ENCODE measurements at places on chromosomes 16 and 17.

- DNase-seq = no peak
Observed at GRCh38 chr16:24074574-24074973, 181.6 kb upstream of the CACNG3 start.

DNA sequence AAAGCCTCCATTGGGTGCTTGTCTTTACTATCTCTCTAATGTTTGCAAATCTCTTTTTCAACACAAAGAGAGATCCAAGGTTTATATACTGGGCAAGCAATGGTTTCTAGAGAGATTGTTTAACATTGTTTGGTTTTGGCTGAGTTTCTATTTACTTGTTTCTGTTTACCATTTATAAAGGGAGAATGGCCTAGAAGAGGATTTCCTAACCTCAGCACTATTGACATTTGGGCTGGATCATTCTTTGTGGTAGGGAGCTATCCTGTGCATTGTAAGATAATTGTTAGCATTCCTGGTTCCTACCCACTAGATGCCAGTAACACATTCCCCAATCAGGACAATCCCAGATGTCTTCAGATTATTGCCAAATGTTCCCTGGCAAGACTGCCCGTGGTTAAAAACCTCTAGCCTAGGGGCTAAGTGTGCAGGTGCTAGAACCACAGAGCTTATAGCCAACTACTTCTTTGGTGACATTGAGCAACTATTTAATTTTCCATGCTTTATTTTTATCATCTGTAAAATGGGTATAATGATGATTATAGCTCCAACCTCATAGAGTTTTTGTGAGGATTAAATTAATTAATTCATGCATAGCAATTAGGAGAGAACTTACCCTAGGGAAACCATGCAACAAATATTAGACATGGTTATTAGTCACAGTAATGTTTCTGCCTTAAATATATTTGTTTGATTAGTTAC, 413.9 kb upstream of the MAF start:
- no peak for DNase-seq

DNA sequence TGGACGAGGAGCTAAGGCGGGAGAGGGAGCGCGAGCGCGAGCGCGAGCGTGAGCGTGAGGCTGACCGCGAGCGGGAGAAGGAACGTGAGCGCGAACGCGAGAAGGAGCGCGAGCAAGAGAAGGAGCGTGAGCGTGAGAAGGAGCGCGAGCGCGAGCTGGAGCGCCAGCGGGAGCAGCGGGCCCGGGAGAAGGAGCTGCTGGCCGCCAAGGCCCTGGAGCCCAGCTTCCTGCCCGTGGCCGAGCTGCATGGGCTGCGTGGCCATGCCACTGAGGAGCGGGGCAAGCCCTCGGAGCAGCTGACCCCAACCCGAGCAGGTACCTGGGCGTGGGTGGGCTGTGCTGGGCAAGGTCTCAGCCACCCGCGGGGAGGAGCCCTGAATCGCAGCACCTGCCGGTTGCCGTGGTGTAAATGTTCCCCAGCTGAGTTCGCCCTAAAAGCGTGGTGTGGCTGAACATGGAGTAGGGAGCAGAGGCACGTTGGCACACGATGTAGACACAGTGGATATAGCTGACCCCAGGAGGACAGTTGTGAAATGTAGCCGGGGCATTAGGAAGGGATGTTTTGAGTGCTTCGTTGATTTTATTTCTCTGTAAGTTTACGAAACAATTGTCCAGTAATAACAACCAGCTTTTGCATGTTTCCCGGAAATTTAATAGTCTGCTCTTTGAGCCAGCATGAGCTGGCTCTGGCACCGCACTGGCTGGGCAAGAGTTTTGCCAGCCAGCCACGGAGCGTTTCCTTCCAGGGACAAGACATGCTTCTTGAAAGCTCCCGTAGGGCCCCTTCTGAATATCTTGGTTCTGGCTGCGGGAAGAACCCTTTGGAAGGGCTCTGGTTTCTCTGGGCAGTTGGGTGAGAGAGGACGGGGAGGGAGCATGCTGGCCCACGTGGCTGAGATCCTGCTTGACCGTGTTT, 32.1 kb downstream of the GINS2 start:
- no peak for DNase-seq

GRCh38 chr16:1180549-1181403, 27.9 kb downstream of the CACNA1H start:
- DNase-seq = no peak

GRCh38 chr17:12877953-12878669, 88.8 kb downstream of the ARHGAP44 start:
- no peak for DNase-seq

DNA sequence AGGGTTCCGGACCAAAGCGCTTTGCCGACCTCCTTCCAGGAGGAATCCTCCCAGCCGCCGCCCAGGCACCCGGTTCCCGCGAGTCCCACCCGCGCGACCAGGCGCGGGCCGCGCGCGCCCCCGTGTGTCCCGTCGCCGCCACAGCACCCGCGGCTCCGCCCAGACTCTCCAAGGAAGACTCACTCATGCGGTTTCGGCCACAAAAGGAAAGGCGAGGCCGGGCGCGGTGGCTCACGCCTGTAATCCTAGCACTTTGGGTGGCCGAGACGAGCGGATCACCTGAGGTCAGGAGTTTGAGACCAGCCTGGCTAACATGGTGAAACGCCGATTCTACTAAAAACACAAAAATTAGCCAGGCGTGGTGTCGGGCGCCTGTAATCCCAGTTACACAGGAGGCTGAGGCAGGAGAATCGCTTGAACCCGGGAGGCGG, 3.5 kb upstream of the PKMYT1 start:
- DNase-seq = peak; percentile 61

GRCh38 chr17:1498869-1499268, 6.4 kb upstream of the MYO1C start:
- DNase-seq = no peak

- DNase-seq = no peak
Observed at GRCh38 chr17:63549289-63549945, 860 bp upstream of the DCAF7 start.

- DNase-seq = no peak
Observed at GRCh38 chr17:50656509-50656908, 21.8 kb downstream of the ABCC3 start.

DNA sequence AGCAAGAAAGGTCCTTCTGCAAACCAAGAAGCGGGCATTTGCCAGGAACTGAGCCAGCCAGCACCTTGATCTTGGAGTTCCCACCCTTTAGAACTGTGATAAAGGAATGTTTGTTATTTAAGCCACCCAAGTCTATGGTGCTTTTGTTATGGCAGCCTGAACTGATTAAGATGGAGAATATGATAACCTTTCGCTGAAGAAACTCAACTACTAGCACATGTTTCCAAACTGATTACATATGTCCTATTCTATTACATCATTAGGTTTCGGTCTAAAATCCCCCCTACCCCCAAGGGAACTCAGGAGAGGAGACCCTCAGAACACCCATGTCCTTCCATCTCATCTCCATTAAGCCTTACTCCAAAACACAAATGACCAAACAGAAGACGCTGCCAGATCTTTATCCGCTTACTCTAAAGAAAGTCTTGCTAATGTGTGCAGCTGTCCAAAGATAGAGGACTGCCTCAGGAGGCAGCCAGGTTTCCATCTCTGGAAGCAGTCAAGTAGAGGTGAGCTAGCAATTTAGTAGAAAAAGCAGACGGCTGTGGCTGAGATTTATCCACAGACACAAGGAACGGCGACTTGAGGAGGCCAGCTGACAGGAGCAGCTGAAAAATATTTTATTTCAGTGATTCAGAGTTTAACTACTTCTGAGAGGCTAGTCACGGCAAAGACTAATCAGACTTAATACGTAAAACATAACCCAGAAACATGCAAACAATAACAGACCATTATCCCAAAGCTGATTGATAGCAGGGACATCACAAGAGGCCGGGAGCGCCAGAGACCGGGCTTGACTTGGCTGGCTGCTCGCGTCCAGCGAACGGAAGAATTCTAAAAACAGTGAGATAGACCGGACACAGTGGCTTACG, 611.4 kb upstream of the CDH5 start:
- no peak for DNase-seq

DNA sequence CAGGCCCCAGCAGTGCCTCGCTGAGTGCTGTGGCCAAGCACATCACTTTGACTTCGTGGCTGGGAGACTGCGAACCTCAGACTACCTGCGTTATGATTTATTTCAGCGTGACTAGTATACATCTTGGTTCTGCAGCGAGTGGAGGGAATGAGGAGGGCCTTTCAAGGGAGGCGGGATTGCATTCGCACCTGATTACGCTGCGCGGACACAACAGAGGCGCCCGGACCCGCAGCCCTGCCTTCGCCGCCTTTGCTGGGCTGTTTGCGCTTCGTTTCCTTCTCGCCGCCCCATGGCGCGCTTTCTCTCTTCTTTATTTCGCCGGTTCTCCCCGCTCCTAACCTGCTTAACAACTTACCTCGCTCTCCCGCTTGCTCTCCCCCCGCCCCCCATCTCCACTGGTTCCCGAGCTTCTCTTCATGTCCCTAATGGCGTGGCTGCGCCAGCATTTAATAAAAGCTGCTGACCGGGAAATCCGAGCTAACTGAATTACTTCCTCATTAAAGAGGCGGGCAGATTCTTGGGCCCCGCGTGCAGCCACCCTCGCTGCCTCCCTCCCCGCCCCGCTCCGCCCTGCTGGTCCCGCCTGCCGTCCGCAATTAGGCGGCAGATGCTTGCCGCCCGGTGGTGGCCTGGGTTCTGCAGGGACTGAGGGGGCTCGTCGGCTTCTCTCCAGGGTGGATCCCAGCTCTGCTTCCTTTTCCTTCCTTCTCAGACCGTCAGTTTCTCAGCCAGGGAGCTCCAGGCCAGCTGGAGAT, 257.6 kb upstream of the SDK2 start:
- no peak for DNase-seq

DNA sequence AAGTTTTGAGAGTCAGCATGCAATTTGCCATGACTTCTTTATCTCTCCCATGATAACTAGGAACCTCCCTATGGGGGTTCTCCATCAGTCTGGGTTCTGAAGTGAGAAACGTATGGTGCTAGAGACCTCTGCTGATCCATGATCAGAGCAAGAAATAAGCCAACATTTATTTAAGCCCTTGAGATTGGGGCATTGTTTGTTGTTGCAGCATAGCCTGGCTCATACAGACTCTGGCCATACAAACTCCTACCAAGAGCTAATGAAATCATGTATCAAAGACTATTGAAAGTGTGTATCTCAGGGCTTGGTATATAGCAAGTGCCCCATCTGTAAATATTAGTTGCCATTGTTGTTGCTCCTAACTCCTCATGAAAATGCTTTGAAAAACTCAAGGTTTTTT, 233.9 kb downstream of the MAF start:
- DNase-seq = no peak

GRCh38 chr16:9778849-9779248, 403.4 kb downstream of the GRIN2A start:
- no peak for DNase-seq

GRCh38 chr17:55576237-55576995, 65.2 kb upstream of the SMIM36 start:
- DNase-seq = no peak

GRCh38 chr16:83851473-83851872, 43.7 kb downstream of the HSBP1 start:
- DNase-seq = no peak

DNA sequence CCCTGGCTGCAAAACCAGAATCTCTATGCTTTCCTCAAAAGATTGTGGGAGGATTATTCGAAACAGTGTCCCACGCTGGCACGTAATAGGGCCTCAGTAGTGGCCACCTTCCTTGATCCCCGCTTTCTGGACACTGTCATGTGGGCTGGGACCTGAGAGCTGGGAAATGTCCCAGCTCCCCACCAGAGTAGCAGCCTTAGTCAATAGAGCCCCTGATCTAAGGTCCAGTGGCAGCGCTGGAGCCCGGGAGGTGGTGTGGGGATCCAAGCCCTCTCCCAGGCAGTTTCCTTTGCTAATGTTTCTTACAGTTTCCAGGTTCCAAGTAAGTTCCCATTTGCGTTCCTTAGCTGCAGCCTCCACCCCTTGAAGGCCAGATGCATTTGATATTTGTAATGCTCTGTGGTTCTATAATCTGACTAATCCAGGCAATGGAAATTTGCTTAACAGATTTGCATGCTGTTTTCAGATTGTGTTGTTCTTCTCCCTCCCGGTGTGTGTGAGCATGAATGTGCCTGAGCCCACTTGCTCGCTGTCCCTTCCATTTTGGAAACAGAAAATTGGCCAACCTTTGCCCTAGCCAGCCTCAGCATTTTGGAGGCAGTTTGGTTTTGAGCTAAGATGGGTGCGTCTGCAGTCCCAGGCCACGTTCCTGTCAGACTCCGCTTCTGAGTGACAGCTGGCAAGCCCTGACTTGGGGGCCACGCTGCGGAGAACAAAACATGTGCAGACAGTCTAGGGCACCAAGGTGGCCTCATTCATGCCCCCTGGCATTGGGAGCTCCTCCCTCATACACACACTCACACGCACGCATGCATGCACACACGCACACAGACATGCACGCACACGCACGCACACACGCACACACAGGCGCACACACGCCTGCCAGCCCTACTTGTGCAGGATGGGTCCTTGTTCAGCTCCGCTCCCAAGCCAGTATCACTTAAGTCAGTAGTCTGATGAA, 69.4 kb downstream of the CCDC182 start:
- DNase-seq = no peak

DNA sequence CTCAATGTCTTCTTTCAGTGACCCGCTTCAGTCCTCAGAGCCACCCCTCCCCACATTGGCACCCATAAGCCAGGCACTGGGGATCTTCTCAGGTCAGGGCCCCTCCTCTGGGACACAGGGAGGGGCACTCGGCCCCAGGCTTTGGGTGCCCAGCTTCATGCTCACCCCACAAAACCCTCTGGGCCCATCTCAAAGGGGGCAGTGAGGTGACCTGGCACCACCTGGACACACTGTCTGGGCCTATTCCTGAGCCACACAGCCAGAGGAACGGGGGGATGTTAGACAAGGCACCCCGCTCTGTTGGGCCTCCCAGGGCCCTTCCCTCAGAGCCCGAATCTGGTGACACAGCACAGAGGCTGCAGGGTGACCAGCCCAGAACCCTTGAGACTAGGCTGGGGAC, 36.1 kb downstream of the TNFRSF13B start:
- DNase-seq = no peak

GRCh38 chr16:2035431-2036199, 8.9 kb downstream of the NHERF2 start:
- DNase-seq = no peak

- no peak for DNase-seq
Observed at GRCh38 chr17:64202683-64203344, 60.2 kb downstream of the TEX2 start.

- no peak for DNase-seq
Observed at GRCh38 chr16:72162105-72162692, 9.8 kb downstream of the PMFBP1 start.

DNA sequence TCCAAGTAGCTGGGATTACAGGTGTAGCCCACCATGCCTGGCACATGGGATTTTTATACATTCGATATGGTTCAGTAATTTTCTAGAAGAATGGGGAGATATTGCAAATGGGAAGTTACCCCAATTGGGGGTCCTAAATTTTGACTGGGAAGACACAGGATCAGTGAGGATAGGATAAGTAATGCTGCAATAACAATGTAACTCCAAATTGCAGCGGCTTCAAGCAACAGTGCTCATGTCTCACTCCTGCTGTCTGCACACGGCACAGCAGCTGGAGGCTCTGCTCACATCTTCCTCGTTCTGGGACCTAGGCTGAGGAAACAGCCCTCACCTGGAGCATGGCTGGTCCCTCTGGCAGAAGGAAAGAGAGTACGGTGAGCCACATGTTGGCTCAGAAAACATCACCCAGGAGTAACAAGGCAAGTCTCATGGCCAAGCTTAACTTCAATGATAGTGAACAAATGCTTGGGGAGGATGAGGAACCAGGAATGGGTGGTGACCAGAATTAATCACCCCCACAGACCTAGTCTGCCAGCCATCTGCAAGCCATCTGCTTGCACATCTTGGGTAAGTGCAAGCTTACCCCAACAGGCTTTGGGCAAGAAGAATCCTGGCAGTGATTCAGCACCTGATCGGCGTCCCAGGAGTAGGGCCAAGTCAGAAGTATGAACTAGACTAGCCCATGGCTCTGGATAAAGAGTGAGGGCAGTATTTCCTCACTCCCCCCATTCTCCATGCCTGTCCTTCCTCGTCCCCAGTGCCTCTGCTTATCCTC, 229.2 kb downstream of the COPRS start:
- DNase-seq = no peak
